ENCODE measurements at places on chromosomes 6 and 20.
A peak's percentile ranks its signal among the peaks of the same experiment; 100 is the strongest.

GRCh38 chr6:159968295-159969203 is at the start of gene IGF2R:
TSS of gene IGF2R (plus strand) at chr6:159969082. CDS start at chr6:159969247, 165 bp downstream.
- DNase-seq: peak; percentile 83

DNA sequence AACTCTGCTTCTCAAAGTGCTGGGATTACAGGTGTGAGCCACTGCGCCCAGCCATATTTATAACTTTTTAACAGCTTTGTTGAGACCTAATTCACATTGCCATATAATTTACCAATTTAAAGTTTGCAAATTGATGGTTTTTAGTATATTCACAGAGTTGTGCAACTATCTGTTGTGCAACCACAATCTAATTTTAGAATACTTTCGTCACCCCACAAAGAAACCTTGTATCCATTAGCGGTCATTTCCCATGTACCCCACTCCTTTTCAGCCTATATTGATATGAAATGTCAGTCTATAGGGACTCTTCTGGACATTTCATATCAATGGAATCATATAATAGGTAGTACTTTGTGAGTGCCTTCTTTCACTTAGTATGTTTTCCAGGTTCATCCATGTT is 55.8 kb downstream of the FOXO3 start:
- DNase-seq: no peak

GRCh38 chr6:108896111-108896661 is 48.0 kb downstream of the ARMC2 start:
- DNase-seq: no peak

DNA sequence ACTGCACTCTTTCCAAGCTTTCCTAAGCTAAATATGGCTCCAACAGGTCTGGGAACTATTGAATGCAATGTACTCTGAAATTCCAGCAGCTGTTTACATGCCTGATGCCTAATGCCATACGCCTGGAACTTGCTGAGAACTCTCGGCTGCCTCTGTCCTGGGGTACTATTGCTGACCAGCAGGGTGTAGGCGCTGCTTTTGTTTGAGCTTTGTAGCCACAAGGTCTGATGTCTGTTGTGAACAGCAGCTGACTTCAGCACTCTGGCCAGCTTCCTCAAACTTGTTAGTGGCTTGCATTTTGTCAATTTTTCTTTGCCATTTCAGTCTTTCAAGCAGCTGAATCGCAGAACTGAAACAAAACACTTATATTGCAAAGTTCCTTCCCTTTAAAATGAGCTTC is 26.7 kb downstream of the SAYSD1 start:
- DNase-seq: peak; percentile 73

DNA sequence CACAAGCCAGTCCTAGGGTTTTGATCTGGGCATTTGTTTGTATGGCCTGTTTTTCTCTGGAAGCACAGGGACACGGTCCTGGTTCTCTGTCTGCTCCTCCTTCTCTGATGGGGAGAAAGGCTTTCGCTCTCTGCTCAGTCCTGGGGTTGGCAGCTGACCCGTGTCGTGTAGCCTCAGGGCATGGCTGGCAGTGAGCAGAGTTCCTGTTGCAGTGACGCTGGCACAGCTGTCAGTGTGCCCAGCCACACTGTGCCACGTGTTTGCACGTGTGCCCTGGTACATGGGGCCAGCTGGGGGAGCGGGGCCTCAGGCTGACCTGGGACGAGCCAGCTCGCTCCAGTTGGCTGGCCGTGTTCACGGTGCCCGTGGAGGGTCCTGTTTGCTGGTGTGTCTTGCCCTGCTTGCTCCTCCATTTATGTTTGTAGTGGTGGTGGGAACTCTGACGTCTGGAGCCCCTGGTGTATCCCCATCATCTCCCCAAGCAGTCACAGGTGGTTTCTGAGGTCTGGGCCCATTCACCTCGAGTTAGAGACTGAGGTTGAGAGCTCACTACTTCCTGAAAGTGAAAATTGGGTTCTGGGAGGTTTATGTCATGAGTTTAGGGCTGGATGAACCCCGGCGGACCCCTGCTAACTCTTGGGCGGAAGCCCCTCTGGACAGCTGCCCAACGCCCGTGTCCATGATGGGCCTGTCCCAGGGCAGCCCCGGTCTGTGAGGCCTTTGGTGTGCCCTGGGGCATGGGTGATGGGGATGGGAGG is 10.2 kb upstream of the DNAJC5 start:
- no peak for DNase-seq

DNA sequence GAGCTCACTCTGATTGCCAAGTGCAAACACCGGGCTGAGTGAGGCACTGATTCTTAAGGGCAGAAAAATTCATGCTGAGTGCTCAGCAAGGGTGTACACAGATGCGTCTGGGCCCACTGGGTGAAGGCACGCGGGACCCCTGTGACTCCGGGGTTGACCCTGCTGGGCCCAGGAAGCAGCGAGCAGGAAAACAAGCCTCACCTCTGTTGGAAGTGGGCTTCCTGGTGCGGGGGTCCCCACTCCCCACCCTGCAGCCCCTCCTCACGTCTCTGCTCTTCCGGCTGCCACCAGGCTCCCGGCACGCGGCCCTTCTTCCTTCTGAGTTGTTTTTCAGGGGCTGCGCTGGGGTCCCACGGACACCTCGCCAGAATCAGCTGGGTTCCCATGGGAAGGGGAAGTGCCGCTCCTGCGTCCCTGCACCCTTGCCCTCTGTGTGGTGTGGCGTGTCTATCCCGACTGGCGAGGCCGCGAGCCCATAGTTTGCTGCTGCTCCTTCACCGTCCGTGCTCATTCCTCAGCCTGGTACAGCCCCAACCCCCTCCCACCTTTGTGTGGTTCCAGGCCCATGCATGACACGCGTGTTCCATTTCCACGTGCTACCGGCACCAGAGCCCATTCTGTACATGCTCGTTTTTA is 80.6 kb upstream of the BHLHE23 start:
- DNase-seq: no peak

DNA sequence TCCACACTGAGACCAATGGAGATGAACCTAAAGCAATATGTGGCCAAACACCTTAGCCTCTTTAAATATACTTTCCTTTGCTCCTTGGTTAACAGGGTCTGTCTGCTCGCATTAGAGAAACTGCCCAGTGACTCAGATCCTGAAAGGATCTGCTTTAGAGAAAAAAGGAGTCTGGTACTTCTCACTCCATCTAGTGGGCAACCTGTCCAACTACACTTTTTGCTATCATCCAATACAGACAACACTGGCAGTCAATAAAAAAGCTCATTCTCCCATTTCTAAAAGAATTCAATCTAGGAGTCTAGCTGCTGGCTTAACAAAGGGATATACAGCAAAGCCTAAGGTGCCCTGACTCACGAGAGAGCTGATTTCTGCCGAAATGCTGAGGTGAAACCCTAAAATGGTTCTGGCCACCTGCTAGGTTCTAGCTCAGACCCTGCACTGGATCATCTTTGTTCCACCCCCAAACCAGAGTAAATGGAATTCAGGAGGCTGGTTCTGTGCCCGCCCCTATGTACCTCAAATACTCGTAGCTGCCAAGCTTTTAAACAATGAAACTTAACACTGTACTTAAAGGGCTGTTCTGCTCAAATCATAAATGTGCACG is 11.5 kb downstream of the GNL1 start:
- DNase-seq: peak; percentile 35

- DNase-seq: no peak
Measured at GRCh38 chr6:36851626-36852025, 12.4 kb upstream of the CPNE5 start.

DNA sequence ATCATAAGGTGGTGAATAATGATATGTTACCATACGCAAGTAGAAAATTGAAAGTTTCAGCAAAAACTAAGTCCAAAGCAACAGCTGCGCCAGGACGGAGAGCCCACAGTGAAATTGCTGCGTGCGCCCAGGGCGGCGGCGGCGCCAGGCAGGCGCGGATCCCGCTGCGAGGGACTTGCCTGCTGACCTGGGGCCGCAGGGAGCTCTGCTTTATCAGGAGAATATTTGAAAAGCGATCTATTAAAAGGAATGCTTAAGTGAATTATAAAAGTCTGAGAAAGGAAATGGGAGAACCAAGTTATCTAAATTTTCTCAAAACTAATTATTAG is 85.4 kb downstream of the THBS2 start:
- no peak for DNase-seq

DNA sequence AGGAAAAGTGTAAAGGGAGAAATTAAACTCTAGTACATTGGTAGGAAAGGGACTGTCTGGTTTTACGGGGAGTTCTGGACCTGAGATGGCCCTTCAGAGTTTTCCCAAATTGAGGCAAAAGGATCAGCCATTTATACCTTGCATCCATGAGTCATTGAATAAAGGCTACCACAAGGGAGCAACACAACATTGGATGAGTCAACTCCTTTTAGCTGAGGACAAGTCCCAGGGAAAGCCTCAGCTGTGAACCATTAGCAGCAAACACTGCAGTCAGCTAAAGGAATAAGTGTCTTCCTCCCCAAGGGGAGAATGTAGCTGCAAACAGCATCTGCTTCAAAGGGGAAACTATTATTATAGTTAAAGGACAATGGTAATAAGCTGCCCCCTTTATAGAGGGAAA is 468.7 kb upstream of the ID4 start:
- DNase-seq: no peak

- no peak for DNase-seq
Measured at GRCh38 chr6:47519279-47519678, 41.7 kb downstream of the CD2AP start.

All from neuronal stem cell (in vitro differentiated cells).